ENCODE measurements at places on chromosomes 5 and 9.

- DNase-seq: no peak
These were observed 325.8 kb downstream of the PRR16 start for GRCh38 chr5:120789918-120790317.

DNA sequence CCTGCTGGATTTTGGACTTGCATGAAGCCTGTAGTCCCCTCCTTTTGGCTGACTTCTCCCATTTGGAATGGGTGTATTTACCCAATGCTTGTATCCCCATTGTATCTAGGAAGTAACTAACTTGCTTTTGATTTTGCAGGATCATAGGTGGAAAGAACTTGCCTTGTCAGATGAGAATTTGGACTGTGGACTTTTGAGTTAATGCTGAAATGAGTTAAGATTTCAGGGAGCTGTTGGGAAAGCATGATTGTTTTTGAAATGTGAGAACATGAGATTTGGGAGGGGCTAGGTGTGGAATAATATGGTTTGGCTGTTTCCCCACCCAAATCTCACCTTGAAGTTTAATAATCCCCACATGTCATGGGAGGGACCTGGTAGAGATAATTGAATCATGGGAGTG is 189.6 kb upstream of the CDKN2B start:
- DNase-seq: no peak

GRCh38 chr9:70901013-70901412 is 220.4 kb downstream of the TRPM3 start:
- DNase-seq: no peak

DNA sequence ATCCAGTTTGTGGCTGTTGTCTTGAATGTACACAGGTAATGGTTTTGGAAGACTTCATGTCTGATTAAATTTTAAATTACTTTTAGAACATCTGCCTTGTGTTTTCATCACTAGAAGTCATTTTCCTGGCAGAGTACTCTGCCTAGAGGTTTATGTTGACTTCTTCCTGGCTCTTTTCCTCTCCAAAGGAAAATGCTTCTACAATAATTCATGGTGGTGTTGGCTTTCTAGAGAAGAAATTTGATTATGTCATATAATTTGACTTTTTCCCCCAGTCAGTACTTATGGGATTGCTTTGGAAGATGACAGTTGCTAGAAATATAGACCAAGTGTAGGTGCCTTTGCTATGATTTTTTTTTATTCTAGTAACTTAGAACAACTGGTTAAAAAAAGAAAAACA is 46.8 kb downstream of the F2RL2 start:
- DNase-seq: no peak

DNA sequence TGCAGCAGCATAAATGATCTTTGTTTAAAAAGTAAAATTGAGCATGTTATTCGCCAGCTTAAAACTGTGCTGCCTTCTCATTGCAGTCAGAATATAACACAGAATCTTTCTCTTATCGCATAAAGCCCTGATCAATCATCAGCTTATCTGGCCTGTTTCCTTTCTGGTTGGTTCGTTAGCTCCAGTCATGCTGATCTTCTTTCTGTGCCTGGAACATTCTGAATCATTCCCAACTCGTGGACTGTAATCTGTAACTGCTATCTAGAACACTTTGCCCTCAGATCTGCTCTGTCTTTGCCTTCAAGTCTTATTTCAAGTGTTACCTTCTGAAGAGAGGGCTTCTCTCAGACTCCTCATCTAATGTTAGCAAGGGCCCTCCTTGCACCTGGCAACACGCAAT is 11.9 kb upstream of the FER start:
- no peak for DNase-seq

GRCh38 chr9:5455181-5455580 is 4.8 kb downstream of the CD274 start:
- no peak for DNase-seq

DNA sequence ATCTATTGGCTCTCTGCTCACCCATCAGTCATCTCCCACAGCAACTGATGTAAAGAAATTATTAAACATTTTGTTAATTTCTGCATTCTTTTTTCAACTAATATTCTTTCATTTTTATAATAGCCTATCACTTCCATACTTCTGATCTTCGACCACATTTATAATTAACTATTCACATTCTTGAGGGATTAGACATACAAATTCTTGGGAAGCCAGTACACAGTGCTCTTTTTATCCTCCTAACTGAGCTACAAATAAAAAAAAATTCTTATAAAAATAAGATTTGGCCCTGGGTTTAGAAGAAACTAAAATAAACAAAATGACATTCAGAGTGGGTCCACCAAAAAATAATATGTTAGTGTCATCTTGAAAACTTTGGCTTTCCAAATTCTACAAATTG is 103.7 kb upstream of the ITGA1 start:
- no peak for DNase-seq

DNA sequence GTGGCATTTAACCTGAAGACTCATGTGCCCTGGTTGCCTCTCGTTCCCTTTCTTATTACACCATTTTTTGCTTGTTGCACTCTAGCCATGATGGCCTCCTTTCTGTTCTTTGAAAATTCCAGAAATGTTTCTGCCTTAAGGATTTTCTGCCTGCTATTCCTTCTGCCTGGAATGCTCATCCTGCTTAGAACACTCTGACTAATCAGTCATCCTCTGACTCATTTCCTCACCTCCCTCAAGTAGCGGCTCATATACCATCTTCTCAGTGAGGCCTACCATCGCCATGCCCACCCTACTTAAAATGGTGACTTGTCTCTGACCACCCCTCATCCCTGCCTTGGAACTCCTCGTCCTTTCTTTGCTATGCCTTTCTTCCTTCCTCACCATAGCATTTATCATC is 68.8 kb downstream of the KIF4B start:
- DNase-seq: no peak

- DNase-seq: no peak
These were observed 26.9 kb downstream of the INVS start for GRCh38 chr9:100125910-100126309.

DNA sequence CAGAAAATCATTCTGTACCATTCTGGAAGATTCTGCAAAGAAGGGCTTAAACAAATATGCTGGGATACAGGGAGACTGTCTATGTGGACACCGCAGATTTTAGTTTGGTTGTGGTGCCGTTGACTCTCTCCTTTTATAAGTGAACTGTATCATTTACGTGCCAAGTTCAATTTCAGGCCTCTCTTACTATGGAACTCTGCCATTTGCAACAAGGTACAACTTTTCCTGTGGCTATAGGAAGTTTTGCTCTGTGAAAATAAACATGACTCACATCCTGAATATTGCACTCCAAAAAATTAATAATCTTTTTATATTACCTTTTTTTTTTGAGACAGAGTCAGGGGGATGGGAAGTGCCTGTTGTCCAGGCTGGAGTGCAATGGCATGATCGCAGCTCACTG is 29.7 kb upstream of the CSNK1G3 start:
- no peak for DNase-seq

- DNase-seq: no peak
These were observed 53.7 kb downstream of the TLE1 start for GRCh38 chr9:81635521-81636254.

DNA sequence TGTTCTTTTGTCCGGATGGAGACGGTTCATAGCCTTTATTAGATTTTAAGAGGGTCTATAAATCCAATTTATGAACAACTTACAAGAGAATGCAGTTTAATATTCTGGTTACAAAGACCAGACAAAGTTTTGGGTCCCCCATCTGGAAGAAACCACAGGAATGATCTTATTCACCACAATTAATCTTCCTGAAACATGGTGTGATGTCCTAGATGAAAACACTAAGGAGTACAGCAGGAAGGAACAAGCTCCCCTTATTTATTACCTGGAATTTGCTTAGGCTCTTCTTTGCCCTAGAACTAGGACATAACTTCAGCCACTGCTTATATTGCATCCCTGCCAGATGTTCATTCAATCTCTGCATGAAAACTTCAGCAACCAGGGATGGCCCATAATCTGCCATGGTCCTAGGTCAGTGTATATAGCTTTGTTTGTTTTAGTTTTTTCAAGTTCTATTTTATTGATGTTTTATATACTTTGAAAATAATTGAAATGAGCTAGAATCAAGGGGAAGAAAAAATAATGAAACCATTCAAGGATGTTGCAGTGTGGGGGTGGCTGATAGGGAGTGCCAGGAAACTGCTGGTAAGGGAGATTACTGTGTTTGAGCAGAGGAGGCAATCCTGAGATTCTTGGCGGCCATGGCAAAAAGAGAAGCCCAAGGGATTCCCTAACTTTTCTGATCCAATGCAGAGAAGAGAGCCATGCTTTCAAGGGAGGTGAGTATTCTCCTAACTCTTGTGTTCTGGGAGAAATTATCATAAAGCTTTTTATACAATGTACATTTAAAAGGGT is 16.8 kb downstream of the TXNDC8 start:
- DNase-seq: no peak

- DNase-seq: no peak
These were observed 41.3 kb upstream of the MIER3 start for GRCh38 chr5:56993241-56993640.

- no peak for DNase-seq
These were observed 8.4 kb upstream of the SETD9 start for GRCh38 chr5:56900858-56901578.

- no peak for DNase-seq
These were observed 159.1 kb downstream of the ERCC6L2 start for GRCh38 chr9:96034553-96035122.

DNA sequence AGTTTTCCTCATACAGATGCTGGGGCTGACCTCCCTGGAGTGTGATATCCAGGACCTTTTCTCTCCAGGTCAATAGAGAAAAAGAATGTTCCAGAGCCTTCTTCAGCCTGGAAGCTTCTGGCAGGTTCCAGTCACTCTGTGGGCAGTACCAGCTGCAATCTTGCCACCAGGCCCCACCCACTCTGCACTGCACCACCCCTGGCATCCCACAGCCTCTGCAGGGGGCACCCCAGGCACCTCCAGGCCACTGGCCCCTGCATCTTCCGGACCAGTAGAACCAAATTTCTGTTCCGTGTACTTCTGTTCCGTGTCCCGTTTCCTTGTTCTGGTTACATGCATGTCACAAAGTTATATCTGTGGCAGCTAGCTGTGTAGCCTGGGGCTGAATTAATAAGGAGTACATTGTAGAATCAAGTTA is 83.3 kb upstream of the ZBTB43 start:
- peak; percentile 1 for DNase-seq

GRCh38 chr5:85813146-85813545 is 804.6 kb upstream of the COX7C start:
- DNase-seq: no peak

GRCh38 chr5:54573812-54574489 is 56.4 kb downstream of the SNX18 start:
- no peak for DNase-seq

DNA sequence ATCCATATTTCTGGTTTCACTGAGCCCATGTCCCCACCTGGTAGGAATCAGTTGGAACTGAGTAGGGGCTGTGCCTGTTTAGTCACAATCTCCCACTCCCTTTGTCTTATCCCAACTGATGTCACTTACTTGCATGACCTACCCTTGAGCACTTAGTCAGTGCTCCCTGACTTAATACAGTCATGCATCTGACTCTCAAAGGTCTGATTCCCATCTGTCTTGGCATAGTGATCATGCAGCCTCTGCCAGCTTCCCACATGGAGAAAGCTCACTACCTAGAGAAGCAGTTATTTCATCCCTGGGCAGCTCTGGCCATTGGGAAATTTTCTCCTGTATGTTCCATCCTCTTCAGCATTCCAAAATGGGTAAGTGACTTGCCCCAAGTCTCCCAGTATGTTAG is 24.8 kb downstream of the ABLIM3 start:
- no peak for DNase-seq

DNA sequence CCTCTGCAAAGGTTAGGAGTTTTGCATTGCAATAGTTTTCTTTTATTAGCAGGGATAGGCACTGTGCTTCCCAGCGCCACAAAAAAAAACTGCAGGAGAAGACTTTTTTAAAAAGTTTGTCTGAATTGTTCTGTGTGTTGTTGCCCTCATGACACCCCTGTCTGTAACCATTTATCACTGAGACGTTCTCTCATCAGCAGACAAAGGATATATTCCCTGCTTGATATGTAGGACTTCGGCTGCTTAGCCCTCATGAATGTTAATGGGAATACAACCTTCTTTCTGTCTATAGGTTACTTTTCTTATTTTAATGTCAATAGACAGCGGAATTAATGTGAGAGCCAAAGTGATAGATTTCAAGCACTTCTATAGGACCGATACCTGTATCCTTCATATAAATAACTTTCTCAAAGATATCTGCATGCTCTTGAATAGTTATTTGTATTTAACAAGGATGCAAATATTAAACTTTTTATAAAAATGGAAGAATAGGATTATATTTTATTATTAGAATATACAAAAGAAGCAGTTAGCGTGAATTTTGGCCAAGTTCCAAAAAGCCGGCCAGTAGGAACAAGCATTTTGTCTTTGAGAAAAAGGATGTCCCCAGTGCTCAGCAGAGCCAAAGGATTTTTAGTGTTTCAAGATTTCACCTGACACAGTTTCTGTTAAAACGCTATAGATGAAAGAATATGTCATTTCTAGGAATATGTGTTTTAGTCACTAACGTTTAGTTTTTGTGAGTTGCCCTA is 1.5 kb upstream of the LYSMD3 start:
- DNase-seq: no peak

GRCh38 chr9:124272979-124273378 is 15.2 kb downstream of the NEK6 start:
- no peak for DNase-seq

GRCh38 chr5:147522435-147522834 is 12.6 kb upstream of the DPYSL3 start:
- DNase-seq: no peak

DNA sequence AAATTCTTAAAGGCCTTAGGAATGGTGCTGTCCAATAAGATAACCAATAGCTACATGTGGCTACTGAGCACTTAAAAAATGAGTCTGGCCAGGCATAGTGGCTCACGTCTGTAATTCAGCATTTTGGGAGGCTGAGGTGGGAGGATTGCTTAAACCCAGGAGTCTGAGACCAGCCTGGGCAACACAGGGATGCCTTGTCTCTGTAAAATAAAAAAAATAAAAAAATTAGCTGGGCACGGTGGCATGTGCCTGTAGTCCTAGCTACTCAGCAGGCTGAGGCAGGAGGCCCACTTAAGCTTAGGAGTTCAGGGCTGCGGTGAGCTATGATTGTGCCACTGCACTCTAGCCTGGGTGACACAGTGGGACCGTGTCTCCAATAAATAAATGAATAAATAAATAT is 1.3 kb upstream of the SLC22A5 start:
- DNase-seq: no peak

GRCh38 chr5:91079037-91079436 is 304.1 kb downstream of the ARRDC3 start:
- DNase-seq: no peak

GRCh38 chr5:39716532-39717028 is 291.8 kb upstream of the DAB2 start:
- peak; percentile 30 for DNase-seq

DNA sequence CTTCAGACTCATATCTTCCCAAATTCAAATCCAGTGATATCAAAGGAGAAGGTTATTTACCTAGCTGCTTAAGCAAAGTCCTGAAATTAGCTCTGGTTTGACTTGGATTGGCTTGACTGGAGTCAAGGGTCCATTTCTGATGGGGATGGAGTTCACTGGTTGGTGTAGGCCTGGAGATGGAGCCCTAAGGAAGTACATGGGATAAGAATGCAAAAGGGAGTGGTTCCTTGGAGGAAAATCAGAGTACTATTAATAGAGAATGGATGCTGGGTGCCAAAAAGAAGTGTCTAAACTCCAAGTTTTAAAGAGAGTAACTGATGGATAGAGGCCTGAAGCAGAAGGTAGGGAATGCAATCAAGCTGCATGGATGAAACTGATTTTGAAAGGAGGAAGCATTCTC is 13.8 kb downstream of the TXNDC8 start:
- DNase-seq: no peak

Data from spinal cord (tissue), 10 donors.